EL (cell line): ENCODE measurements at places on chromosomes 7 and 10.

DNA sequence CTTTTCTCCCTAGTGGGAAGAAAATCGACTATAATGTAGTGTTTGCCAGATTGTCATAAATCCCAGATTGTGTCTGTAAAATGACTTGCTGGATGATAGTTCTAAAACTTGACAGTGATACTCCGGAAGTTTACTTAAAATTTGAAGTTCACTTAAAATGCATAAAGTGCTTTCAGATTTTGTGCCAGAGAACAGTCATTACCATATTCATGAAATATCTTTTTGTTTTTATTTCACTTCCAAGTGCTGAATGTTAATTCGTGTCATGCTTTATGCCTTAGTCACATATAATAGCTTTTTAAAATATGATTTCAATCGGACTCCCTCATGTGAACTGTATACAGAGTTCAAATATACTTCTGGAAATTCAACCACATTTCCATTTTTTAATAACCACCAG is 30.4 kb downstream of the PRPF18 start:
- peak; percentile 65 for DNase-seq

- DNase-seq, result no peak
These were observed 6.0 kb upstream of the CUEDC2 start for GRCh38 chr10:102438374-102438773.

DNA sequence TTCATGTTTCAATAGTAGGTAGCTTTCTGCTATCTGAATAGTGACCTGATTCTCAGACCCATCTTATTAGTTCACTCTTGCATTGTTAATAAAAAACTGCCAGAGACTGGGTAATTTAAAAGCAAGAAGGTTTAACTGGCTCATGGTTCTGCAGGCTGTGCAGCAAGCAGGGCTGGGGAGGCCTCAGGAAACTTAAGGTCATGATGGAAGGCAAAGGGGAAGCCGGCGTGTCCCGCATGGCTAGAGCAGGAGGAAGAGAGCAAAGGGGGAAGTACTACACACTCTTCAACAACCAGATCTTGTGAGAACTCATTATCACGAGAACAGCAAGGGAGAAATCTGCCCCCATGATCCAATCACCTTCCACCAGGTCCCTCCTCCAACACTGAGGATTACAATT is 185.2 kb upstream of the PITRM1 start:
- no peak for DNase-seq

GRCh38 chr10:24791084-24791726 is 67.5 kb upstream of the ARHGAP21 start:
- no peak for DNase-seq

DNA sequence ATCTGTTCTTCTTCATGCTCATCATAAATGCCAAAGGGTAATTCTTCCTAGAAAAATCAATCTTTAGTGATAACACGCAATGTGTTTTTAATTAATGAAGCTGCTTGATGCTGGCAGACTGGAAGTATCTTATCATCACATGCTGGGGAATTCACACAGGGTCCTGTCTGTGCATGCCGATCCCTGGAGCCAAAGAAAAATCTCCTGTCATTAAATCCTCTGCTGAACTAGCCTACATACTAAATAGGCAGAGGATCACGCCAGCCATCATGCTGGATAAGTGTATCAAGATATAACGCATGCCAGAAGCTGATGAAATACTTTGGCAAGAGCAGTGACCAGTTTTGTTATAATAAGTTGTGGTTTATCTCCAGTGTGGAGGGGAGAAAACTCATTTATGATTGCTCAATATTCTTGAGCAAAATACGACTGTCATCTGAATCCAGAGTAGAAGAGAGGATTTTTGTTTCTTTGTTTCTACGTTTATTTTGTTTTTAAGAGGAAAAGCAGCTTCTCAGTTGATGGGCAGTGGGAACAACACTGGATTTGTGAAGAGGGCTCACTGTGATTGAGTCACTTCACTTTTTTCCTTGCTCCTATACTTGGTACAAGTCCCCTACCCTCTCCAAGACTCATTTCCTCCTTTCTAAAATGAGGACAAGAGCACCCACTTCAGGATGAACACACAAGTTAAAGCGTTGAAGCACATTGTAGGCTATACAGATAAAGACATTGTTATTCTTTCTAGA is 649.1 kb downstream of the TNS3 start:
- DNase-seq, result peak; percentile 94

DNA sequence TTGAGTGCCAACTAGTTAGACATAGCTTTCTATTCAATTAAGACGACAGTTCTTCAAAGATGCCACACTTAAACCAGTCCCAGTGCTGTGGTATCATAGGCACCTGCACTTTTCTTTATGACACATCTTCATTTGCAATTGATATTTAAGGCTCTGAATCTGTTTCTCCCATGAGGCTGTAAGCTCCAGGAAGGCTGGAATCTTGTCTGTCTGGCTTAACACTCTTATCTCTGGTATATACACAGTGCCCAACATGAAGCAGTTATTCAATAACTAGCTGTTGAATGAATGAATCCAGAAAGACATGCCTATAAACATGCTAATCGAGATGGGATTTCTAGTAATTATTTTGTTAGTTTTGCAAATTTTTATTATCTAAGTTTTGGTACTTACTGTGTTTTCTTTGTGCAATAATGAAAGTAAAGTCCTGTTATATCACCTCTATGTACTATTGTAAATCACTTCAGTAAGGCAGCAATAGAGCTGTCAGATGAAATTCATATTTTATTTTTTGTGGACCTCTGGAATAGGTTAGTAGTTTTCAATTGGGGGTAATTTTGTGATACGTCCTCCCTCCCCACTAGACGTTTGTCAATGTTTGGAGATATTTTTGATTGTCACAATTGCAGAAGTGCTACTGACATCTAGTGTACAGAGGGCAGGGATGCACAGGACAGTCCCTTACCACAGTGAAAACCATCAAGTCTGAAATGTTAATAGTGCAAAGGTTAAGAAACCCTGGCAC is 51.3 kb upstream of the STEAP4 start:
- DNase-seq, result no peak

- peak; percentile 75 for DNase-seq
These were observed 121.3 kb upstream of the WIPF3 start for GRCh38 chr7:29684787-29685650.

- no peak for DNase-seq
These were observed 69.8 kb downstream of the CTTNBP2 start for GRCh38 chr7:117803476-117803875.

- DNase-seq, result no peak
These were observed 16.0 kb downstream of the HIF1AN start for GRCh38 chr10:100551738-100552137.

DNA sequence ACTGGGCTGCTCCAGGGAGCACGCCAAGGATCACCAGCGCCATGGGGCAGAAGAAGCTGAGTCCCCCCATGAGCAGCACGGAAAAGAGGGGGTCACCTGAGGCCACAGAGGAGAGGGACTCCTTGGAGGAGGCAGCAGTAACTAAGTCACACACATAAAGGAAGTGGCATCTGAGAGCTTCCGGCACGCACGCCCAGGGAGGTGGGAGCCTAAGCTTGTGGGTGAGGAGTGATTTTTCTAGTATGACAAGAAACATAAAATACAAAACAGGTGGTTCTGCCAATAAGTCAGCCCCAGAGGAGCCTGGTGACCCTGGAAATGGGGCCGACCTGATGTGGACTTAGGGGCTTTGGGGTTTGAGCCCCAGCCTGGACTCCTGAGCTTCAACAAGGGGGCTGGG is 60.8 kb downstream of the CARD11 start:
- DNase-seq, result no peak

GRCh38 chr10:132111121-132111731 is 45.5 kb downstream of the JAKMIP3 start:
- no peak for DNase-seq

DNA sequence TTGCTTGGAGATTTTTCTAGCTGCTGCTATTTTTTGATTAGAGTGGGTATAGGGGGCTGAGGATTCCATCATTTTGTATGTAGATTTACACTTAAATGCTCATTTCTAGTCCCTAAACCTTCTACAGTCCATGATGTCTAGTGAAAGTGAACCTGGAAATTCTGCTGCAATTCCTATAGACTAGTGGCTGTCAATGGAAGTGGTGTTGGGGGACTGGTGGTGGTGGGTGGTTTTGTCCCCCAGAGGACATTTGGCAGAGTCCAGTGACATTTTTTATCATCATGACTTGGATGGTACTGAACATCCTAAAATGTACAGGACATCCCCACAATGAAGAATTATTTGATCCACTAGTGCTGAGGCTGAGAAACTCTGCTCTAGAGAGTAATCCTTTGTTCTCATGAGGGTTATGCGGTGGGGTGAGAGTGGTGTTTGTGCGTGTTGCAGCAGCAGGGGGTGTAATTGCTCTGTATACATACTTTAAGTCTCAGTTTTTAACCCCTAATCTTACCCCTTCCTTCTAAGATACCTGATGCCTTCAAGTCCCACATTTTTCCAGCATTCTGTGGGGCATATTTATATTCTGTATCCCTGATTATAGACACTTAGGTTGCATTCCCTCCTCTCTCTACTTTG is 35.0 kb downstream of the KIF11 start:
- no peak for DNase-seq

- DNase-seq, result no peak
These were observed 112.4 kb upstream of the PPP2R2D start for GRCh38 chr10:131788386-131788785.

- DNase-seq, result no peak
These were observed 326.3 kb downstream of the ABCA13 start for GRCh38 chr7:48497521-48497920.

GRCh38 chr7:30764030-30764975 is 6.9 kb upstream of the MINDY4 start:
- DNase-seq, result no peak

DNA sequence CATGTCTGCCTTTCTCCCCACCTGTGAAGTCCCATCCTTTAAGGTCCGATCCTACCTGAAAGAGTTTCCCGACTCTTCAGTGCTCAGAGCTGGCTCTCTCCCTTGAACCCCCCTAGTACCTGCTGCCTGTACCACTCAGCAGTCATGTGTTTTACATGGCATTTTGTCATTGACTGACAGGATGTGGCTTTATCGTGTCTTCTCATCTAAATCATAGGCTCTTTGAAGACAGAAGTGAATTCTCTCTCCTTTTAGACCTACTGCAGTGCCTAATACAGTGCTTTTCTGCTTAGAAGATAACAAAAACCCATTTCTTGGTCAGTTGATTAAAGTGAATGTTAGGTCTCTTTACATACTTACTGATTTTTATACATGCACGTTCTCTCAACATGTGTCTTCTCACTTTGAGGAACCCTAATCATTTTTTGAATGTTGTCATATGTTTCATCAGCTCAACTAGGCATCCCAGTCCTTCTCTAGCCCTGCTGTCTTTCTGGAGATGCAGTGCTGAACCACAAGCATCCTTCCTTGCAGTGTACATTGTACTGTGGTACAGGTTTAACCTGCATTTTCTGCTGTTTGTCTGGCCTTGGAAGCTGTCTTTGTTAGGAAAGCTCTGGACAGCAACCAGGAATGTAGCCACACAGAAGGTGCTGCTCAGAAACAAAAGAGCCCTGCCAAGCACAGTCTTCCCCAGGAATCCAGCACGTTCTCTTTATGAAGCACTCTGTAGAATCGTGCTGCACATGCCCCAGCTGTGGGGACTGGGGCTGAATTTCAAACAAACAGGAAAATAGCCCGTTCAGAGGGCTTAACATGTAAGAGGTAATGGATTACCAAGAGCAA is 28.1 kb upstream of the LRRC4 start:
- DNase-seq, result no peak

DNA sequence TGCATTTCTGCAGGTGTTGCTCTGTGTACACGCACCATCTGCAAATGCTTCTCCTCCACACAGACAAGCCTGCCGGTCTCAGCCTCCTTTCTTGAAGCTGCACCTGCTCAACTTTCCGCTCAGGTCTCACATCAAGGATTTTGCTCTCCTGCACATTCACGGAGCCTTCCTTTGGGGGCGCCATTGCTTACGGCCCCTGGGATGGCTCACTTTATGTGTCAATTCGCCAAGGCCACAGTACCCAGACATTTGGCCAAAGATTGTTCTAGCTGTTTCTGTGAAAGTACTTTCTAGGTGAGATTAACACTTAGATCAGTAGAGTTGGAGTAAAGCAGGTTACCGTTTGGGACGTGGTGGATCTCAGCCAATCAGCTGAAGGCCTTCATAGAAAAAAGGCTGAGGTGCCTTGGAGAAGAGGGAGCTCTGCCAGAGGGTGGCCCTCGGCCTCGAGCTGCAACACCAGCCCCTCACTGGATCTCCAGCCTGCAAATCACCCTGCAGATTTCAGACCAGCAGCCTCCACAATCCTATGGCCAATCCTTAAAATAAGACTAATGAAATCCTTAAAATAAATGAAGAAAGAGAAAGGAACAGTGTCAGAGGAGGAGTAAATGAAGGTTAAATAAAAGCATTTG is 39.9 kb upstream of the PPP2R2D start:
- no peak for DNase-seq

DNA sequence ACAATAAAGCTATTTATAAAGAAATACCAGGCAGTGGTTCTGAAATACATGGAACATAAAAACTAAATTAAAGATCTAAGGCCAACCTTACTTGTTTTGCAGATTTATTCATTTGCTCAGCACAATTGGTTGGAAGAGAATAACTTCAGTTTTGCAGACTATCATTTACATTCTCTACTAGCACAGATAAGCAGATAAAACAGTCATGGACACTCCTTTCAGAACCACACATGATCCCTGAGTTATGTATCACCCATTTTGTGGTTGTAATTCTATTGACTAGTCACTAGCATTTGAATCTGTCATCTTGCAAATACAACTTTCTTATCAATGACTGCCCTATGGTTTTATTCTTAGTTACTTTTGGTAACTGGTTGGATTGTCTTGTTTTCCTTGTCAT is 45.1 kb downstream of the PRKAR2B start:
- DNase-seq, result no peak

GRCh38 chr10:100208276-100208675 is 21.1 kb downstream of the CHUK start:
- no peak for DNase-seq

- peak; percentile 21 for DNase-seq
These were observed 1.8 kb downstream of the TSPAN13 start for GRCh38 chr7:16755397-16755796.

- no peak for DNase-seq
These were observed 928 bp downstream of the COMTD1 start for GRCh38 chr10:75234683-75235374.

DNA sequence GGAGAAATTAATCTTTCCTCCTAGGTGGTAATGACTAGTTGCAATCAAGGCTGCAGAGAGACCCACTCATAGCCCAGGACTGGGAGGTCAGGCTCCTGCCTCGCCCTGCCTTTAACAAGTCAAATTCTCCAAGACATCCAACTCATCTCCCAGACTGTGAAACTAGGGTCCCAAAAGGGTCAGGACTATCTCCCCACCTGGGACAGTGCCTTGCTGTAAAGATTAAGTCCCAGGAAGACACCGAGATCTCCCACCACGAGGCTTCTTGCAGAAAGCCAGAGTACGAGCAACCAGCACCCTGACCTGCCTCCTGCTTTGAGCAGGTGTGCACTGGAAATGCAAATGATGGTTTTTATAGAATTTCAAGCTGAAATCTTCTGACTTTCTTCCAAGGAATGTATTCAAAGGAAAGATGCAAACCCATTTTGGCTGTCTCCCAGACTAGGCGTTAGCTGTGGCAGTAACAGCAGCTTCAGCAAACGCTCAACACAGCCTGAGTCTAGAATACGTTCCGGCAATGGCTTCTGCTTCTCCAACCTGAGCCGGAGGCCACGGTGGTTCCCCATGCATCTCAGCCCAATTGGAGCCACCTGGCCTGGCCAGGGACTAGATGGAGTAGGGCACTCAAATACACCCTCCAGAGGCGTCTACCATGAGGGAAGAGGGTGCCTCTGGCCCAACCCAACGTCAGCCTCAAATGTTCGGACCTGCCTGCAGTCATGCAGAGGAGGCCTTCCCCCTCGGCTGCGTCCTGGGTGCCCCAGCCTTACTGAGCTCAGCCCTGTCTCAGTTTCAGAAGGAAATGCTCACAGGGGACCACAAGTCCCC is 170.4 kb downstream of the PRKAG2 start:
- DNase-seq, result no peak
